ENCODE measurements at places on chromosomes 1 and 21.

DNA sequence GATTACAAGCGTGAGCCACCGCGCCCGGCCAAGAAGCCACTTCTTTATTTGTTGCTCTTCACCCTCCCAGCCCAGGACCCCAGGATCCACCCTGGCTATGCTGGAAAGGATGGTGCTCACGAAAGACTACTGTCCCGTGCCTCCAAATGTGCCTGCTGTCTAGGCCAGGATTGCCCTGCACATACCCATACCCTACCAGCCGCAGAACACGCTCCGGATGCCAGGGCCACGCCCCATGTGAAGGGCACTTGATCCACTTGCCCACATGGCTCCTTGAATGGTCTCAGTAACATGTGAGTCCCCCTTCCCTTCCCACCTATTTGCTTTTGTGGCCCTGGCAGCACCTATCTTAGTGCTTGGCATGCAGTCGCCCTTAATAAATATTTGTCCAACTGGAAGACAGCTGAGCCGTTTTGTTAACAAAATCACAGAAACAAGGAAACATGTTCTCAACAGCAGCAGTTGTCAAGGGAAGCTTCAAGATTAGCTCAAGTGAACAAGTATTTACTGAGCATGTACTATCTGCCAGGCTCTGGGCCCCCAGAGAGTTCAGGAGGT, 13.8 kb upstream of the UBXN10 start:
- no peak for DNase-seq

- no peak for DNase-seq
These were observed 36.9 kb downstream of the NCF2 start for GRCh38 chr1:183553331-183553730.

DNA sequence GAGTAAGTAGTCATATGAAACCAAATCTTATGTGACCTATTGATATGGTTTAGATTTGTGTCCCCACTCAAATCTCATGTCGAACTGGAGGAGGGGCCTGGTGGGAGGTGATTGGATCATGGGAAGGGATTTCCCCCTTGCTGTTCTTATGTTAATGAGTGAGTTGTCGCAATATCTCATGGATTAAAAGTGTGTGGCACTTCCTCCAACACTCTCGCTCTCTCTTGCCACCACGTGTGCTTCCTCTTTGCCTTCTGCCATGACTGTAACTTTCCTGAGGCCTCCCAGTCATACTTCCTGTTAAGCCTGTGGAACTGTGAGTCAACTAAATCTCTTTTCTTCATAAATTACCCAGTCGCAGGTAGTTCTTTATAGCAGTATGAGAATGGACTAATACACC, 241.2 kb downstream of the RGS7 start:
- DNase-seq, result no peak

DNA sequence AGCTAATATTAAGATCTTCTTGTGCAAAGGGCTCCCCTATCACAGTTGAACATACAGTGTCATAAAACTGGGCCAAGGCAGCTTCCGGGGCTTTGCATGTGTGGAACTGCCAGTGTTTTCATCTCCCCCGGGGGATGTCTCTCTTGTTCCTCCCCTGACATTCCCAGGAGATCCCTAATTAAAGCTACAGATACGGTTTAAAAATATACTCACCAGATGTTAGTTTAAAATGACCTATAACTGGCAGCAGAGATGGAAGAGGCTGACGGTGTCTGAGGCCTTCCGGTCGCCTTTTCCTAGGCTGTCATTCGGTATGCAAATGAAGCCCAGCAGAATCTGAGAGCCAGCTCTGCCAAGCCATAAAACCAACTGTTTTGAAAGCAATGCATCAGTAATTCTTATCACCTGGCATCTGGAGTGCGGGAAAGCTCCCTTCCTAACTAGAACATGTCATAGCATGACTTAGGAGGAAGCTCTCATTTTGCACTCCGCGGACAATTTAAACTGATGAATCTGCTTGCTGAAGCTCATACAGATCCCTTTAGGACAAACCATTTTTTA, 436.5 kb upstream of the VAMP3 start:
- no peak for DNase-seq

GRCh38 chr1:114093624-114094362, 59.9 kb downstream of the SYT6 start:
- DNase-seq, result no peak

GRCh38 chr1:28139025-28139712, 37.3 kb downstream of the PTAFR start:
- DNase-seq, result no peak

GRCh38 chr1:155077758-155078445, 735 bp upstream of the EFNA3 start:
- DNase-seq, result no peak

DNA sequence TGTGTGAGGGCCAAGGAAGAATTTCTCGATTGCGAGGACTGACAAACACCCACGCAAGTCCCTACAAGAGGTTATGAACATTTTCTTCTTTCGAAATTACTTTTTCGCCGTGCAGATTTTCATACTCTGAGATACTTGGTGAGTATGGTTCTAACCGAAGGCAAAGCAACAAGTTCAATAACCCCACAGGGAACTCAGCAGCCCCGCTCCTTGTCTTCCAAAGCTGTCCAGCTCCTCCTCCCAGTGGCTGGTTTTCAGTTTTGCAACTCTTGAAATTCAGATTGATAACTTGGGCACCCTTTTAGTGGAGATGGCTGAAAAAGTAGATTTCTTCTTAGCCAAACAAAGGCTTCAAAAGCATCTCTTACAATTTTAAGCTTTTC, 154.4 kb downstream of the SETD4 start:
- no peak for DNase-seq
